ENCODE measurements at places on chromosomes 4 and X. TPM values are rescaled to one million over a fixed set of nuclear protein-coding genes. Genes with fewer than 3 reads are reported as not detected.

Gene SMR3B
- polyA plus RNA-seq: not detected

Gene USP26
- polyA plus RNA-seq: not detected

Gene HDX
- 1.2 TPM for polyA plus RNA-seq

Gene TGIF2LX
- polyA plus RNA-seq: not detected

Gene ALB
- polyA plus RNA-seq: not detected

Gene ATP2B3
- polyA plus RNA-seq: not detected

Gene RNF150
- 39.4 TPM for polyA plus RNA-seq

DNA sequence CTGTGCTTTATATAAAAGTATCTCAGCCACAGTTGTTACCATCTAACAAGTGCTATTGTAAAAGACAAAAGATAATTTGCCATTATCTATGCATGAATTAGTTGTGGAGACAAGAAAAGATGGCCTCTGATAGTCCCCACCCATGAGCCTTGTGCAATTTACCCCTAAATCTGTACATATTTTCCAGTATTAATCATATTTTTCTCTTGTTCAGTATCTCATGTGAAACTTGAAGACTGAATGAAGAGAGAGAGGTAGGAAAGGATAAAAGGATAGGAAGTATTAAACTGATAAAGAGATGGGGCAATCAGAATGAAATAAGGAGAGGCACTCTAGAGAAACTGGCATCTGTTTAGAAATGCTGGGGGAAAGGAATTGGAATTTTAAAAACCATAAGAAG is 3.7 kb downstream of the MYOZ2 start:
- no peak for DNase-seq

DNA sequence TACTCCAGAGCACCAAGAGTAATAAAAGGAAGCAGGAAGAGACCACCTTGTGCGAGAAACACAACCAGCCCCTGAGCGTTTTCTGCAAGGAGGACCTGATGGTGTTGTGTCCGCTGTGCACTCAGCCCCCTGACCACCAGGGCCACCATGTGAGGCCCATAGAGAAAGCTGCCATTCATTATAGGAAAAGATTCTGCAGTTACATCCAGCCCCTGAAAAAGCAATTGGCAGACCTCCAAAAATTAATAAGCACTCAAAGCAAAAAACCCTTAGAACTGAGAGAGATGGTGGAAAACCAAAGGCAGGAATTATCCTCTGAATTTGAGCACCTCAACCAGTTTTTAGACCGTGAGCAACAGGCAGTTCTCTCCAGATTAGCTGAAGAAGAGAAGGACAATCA is 5.7 kb downstream of the TRIM75 start:
- DNase-seq: no peak

DNA sequence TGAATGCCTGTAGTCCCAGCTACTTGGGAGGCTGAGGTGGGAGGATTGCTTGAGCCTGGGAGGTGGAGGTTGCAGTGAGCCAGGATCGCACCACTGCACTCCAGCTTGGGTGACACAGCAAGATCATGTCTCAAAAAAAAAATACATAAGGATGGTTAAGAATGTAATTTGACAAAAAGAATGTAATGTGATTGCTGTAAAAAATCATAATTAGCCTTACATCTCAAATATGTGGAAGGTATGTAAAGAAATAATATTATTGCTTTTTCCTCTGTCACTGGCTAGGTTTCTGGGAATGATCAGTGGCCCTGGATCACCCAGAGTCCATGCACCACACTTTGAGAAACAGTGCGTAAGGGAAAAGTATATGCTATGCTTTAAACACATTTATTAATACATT is 106.1 kb upstream of the C1GALT1C1 start:
- no peak for DNase-seq

- DNase-seq: no peak
These were observed 8.7 kb downstream of the KIAA1210 start for GRCh38 chrX:119118780-119119395.

GRCh38 chr4:81220271-81220670 is 5.2 kb upstream of the PRKG2 start:
- DNase-seq: no peak

DNA sequence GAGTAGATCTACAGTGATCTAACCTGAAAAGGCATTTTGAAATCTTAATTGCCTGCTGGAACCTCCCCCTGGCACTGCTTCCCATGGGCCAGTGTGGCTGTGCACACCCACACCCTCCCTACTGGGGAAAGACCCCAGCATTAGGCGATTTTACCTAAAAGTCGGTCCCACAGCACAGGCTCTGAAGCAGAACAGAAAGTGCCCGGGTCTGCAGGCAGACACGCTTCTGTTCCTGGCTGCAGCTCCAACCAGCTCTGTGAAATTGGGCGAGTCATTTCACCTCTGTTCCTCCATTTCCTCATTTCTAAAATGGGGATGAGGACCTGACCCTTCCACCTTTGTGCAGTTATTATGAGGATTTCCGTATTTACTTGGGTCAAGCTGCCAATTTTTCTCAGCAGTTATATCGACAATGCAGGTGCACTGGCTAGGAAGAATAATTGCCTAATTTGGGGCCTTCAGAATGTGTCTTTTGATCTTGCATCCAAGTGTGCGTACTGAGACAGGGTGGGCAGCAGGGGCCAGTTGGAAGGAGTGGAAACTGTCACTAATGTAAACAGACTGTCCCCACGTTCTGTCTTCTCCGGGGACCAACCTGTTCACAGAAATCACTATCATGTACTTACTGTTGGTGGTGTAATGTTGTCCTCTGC is 7.1 kb downstream of the KLF3 start:
- no peak for DNase-seq

DNA sequence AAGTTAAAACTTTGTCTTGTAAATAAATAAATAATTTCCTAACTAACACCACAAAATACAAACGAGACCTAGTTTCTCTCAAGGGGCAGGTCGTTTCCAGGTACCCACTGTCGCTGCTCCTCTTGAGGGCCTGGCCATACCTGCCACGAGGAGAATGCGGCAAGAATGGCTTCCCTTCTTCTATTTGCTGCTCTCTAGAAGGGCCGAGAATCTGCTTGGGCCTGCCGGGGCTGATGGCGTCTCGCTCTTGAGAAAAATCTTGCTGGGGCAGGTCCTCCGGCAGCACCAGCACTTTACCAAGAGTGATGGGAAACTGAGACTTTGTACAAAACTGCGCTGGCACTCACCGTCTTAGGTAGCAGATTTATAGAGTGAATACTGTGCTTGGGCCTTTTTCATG is 31.5 kb downstream of the CYLC1 start:
- DNase-seq: no peak

GRCh38 chrX:136191171-136191570 is 43.8 kb downstream of the FHL1 start:
- DNase-seq: no peak

DNA sequence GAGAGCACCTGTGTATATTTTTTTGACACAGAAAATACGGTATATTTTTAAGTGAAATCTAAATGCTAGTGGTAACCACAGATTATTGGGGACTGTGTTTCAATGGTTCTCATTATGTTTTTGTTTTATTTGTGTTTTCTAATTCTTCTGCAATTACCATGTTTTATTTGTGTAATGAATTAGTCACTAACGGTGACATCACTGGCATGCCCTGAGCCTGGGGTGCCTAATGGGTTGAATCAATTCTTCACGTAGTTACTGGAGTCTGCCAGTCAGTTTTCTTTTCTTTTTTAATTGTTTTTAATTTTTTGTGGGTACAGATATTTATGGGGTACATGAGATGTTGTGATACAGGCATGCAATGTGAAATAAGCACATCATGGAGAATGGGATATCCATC is 168.8 kb downstream of the RELL1 start:
- DNase-seq: no peak

GRCh38 chr4:3640587-3640962 is 108.4 kb upstream of the LRPAP1 start:
- DNase-seq: no peak

GRCh38 chrX:151393514-151393913 is 3.5 kb upstream of the VMA21 start:
- DNase-seq: no peak

DNA sequence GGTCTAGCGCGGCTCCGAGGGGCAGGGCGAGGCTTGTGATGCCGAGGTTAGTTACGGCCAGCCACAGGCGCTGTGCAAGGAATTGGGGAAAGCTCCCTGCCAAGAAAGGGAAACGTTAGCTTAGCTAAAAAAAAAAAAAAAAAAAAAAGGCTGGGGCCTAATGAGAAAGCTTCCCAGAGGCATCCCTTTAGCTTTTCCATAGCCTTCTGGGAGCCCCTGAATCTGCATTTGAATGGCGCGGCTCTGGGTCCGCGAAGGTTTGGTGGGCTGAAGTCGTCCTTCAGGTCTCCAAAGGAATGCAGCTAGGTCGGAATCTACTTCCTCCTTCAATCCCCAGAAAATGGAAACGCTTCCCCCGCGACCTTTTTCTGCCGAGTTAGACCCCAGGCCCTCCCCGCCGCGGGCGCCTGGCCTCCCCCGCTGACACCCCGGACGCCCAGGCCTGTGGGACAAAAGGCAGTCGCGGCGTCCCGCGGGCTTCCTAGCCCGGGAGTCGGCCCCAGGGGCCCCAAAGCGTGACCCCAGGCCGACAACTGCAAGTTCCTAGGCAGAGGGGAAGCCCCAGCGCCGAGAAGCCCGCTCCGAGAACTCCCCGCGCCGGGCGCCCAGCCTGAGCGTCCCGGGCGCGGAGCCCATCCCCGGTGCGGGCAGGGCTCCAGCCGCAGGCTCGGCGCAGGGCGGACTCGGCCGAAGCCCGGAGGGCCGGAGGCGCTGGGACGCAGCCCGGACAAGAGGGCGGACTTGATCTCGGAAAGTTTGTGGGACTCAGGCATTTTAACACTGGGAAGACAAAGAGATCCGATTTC is 605 bp upstream of the FAT1 start:
- DNase-seq: no peak

- DNase-seq: no peak
These were observed 47.5 kb downstream of the SPATA18 start for GRCh38 chr4:52098618-52099017.

DNA sequence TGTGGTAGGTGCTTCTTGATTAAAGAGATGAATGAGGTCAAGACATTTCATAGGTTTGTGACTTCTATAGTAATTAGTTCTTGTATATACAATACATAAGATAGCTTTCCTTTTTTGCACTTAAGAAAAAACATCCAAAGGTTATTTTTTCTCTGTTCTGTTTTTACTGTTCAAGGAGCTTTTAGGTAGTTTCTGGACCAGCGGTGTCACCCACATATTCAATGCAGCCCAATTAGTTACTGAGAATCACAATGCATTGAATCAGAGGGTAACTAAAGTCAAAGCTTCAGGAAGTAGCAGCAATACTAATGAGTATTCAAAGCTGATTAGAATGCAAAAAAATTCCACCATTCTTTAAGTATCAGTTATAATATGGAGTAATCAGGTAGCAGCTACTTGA is 211.6 kb downstream of the SH2D1A start:
- no peak for DNase-seq

DNA sequence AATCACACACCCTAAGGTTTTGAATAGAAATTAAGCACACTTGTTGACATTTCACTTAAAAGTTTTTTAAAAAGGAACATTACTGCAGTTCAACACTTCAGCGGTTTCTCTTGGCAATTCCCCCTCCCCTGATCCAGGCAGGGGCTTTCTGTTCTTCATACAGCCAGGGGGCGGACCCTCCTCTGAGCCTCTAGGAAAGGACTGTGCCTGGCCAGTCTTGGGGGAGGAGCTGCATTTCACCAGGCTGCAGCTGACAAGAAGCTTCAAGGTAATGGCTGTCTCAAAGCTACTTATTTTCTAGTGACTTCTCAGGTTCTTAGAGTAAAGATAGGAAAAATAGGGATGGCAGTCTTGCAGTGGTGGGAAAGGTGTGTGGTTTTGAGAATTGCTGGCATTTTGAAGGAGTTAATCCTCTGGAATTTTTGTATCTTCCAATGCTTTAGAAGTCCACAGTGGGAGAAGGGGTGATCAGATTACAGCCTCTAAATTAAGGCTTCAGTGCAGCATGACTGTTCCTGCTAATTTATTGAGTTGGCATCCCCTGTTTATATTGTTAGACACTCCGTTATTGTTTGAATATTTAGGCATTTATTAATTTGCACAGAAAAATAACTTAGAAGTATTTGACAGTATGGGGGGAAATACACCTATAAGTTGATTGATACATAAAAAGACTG is 33.5 kb downstream of the PWWP3B start:
- DNase-seq: no peak

- DNase-seq: no peak
These were observed 189.1 kb downstream of the SHOX start for GRCh38 chrX:819684-820083.

DNA sequence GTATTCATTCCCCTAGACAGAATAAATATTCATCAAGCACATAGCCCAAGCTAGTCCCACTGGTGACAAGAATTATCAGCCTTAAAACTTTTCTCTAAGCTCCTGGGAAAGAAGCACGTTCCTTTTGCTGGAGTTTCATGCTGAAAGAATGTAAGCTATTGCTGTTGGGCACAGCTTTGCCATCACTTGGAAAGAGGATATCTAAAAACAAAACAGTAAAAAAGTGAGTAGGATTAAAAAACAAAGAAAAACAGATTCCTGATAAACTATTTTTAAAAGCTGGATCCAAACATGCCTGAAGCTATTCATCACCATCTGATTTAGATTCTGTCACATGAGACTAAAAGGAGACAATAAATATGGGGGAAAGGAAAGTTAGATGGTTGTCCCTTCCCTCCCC is 176.8 kb downstream of the SCFD2 start:
- peak; percentile 52 for DNase-seq

DNA sequence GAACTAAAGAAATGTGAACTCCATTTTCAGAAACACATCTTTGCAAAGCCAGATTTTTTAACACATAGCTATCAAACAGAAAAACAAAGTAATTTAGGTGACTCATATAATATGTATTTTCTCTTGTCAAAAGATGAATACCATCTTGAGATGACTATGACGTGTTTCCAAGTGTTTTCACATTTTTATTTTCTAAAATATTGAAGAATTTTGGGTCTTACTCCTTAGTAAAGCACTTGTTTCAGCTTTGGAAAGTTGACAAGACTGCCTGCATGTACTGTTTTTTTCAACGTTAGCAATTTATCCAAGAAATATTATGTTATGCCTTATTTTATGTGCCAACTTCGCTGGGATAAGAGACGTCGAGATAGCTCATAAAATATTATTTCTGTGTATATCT is 733.9 kb upstream of the EPHA5 start:
- no peak for DNase-seq

GRCh38 chr4:4990857-4991540 is 28.3 kb downstream of the CYTL1 start:
- DNase-seq: peak; percentile 78

- DNase-seq: no peak
These were observed 127.8 kb downstream of the ANOS1 start for GRCh38 chrX:8604131-8604530.

DNA sequence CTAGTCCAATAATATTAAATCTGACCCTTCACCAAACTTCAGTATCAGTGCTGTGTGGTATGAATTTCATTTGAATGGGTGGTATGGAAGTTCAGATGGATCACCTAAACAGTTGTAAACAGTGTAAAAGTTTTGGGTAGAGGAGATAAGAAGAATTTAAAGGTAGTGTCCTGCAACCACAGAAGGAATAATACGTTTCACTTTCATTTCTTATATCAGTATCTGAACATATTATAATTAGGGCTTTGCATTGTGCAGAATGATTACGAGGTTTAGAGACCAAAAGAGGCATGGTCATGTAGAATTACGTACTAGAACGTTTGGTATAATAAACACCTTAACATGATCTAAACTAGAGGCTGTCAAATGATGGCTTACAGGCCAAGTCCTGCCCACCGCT is 116.1 kb downstream of the PDLIM5 start:
- DNase-seq: no peak
